ENCODE measurements at places on chromosomes 12 and 14.

DNA sequence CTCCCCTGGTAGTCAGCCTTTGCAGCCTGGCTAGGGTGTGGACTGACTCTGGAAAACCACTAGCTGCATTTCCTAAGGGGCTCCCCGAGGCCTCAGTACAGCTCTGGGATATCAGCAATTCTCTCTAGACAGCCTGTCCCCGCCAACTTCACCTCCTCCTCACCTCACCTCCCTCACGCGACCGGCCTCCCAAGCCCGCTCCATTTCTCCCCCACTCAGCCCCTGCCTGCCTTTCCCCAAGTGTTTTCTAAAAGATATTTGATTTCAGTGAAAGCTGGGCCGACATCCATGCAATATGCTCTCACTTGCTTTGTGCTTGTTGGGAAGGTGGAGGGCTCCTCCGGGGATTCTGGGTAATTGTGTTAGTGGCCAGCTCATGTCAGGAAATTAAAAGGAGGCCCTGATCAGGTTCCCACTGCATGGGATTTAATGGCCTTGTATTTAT, 91.8 kb downstream of the ESRRB start:
- DNase-seq = no peak

- no peak for DNase-seq
Observed at GRCh38 chr12:111993292-111994150, 19.4 kb downstream of the TMEM116 start.

GRCh38 chr12:21559855-21560569, 33.9 kb downstream of the SPX start:
- no peak for DNase-seq

- DNase-seq = no peak
Observed at GRCh38 chr14:41549821-41550607, 56.7 kb upstream of the LRFN5 start.

DNA sequence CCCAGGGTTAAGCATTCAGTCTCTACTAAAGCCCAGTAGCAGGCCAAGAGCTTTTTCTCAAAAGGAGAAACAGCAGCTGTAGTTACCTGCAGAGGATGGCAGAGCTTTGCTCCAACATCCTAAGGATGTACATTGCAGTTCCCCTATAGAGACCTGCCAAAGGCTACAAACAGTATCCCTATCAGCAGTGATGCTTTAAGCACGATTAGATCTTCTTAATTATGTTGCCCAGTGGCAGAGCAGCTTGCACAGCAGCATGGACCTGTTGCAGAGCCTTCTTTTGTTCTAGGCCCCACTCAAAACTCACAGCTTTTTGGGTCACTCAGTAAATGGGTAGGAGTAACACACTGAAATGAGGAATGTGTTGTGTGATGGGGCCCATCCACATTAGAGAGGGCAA, 46.4 kb upstream of the CRY1 start:
- DNase-seq = no peak

- DNase-seq = no peak
Observed at GRCh38 chr12:18749386-18749957, 11.6 kb downstream of the CAPZA3 start.

- no peak for DNase-seq
Observed at GRCh38 chr12:68521848-68522502, 88.7 kb upstream of the RAP1B start.

GRCh38 chr14:94244182-94244581, 48.9 kb downstream of the SERPINA10 start:
- no peak for DNase-seq

DNA sequence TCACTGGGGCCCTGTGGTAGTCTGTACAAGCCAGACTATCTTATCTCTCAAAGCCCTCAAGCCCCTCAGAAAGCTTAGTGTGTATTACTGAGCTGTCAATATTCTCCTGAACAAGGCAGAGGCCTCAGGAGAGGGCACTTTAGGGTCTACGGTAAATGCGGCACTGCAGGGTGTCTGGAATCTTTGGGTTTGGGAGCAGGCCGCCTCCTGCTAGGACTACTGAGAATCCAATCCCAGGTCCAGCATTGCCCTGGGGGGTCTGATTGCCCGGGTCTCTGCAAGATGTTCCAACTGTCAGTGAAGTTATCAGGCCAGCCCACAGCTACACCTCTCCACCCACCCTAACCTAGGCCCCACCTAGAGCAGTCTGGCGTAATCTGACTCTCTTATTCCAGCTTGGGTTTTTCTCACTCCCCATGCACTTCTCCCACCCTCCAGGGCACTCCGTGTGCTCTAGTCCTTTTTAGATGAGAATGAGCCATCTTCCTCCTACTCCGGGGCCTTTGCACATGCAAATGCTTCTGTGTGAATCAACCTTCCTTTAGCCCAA, 4.3 kb upstream of the ZFP36L1 start:
- DNase-seq = no peak

DNA sequence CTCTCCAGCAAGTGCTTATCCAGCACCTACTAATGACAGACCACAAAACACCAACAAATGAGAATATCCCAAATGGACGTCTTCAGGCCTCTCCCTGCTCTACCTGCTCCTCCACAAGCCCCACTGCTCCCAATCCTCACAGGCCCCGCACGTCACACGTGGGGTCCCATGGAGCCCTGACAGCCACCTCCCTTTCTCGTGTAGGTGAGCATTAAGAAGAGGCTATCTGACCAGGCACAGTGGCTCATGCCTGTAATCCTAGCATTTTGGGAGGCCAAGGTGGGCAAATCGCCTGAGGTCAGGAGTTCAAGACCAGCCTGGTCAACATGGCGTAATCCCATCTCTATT, 5.4 kb downstream of the RIMBP2 start:
- no peak for DNase-seq

DNA sequence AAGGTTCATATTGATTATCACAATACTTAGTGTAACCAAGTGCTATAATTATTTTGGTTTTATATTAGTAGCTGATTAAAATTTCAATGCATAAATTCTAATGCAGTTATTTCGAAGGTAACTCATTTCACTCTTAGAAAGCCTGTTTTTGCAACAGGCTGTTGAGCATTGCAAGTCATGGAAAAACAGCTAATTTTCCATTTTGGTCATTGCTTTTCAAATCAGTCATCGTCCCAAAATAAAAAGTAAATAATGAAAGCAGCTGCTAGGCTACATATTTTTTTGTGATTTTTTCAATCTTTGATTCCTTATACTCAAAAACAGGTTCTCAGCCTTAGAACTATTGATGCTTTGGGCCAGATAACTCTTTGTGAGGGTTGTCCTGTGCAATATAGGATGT, 22.9 kb downstream of the VEZT start:
- no peak for DNase-seq

DNA sequence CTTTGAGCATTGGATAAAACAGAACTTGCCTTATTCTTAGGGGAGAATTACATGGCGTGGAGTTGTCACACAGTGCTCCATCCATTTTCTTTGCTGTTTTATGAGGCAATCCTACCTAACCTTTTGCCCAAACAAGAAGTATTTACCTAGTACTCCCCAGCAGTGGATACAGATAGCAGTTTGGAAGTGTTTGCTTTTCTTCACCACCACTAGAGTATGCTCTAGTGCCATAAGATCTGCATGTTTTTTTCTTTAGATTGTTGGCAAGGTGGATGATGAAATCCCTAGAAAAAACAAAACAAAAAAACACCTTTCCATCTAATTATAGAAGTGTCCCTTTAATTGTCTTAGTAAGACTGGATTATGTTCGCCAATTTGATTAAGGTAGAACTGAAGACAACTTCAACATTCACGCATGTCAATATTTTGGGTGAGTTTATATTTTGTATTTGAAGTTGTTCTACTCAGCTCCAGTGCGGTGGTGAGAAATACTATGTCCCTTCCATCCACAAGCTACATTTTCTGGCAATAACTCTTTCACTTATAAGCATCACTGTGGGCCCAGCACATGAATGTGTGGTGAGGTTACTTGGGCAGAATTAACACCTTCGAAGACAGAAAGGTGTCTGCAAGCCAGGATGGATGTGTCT, 23.6 kb upstream of the TMEM260 start:
- DNase-seq = no peak

DNA sequence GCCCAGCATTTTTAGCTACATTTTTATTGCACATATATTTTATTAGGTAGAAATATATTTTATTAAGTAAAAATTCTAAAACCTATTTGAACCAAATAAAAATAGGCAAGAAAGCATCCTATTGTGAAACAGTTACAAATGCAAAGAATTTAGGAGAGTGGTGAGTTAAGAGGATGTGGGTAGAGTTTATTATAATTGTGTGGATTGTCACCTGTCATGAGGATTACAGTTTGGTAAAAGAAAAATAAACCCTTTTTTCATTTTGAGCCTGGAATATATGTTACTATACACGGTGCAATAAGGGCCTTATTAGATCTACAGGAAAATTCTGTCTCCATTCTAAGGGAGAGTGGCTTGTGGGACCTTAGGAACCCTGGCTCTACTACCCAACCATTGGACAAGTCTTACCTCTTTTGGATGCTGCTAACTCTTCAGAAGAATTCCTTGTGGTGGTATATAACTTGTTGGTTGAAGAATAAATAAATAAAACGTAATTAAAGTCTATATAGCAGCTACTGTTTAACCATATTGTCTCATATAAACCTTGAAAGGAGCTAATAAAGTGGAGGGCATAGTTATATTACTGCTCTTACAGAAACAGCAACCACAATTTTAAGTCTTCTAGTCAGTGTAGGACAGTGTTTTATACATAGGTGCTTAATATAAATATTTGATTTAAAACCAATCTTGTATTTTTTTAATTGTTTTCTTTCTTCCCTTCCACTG, 67.8 kb downstream of the FGD4 start:
- no peak for DNase-seq

DNA sequence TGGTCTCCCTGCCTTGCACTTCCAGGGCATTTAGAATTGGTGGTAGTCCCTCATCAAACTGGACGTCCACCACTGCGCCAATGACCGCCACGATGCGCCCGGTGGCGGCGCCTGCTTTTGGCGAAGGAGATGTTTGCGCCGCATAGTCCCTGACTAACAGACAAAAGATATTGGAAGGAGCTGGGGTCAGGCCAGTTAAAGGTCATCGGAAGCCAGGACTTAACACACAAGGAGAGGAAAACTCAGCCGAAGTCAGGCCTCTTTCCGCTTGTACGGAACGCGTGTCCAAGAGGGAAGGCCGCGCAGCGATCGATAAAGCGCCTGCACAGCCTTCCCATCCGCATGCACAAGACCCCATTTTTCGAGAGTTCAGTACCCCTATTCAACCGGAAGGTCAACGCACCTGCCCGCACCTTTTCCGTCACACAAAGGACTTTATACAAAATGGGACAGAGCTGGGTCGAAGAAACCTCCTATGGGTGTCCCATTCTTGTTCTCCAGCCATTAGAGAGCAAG, 525 bp downstream of the ATP5F1B start:
- DNase-seq = no peak

- DNase-seq = no peak
Observed at GRCh38 chr12:122852336-122853275, 17.3 kb downstream of the HIP1R start.

DNA sequence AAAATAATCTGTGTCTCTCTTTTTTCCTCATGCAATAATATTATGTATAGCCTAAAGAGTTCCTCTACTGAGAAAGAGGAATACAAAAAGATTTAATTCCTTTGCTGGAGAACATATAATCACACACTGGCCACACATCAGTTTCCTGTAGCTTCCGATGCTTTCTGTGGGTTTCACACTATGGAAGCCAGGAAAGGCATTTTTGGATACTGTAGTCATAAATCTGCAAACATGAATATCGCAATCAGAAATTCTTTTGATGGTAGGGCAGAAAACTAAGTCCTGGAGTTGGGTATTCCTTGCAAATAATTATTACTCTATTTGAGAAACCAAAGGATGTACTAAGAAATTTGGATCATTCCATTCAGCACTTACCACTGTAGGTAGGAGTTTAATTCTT, 260.0 kb downstream of the ACSS3 start:
- no peak for DNase-seq

GRCh38 chr12:95763809-95764253, 26.7 kb downstream of the NTN4 start:
- no peak for DNase-seq

DNA sequence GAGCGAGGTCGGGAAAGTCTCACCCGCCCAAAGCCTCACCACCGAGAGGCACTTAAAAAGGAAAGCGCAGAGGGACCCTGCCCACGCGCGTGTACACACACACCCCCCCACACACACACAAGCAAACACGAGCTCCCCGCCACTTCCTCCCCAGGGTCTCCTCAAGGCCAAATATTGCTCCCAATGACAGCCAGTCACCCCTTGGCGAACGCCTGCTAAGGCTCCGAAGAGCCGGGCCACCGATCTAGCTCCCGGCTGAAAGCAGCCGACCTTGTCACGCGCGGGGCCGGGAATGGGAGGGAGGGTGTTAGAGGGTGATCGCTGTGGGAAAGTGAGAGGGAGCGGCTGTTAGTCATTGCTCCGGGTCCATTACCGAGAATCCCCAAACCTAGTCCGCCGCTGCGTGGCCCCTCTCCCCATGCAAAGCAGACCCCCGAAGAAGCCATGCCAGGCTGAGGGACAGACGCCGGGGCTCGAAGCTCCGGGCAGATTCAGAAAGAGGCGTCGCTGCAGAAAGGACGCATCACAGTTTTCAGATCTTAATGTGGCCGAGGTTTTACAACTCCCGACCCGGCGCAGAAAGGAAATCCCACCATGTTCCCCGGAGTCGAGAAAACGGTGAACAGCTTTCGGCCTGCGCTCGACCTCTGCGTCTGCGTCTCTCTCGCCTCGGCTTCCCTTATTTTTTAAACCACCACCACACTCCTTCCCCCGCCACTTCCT, 2.6 kb downstream of the BMP4 start:
- DNase-seq = no peak

DNA sequence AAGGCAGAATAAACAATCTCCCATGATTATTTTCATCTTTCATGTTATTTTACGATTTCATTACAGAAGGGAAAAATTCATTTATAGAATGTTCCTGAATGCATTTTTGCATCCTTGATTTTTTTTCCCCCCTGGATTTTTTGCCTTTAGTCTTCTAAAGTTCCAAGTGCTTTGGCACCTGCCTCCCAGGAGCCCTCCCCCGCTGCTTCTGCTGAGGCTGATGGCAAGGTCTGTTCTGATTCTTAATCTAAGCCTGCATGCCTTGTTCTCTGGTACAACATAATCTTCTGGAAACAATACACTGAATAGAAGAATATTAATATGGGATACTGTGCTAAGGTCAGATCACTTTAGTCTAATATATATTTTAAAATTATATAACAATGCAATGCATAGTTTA, 18.0 kb downstream of the YARS2 start:
- DNase-seq = no peak

- no peak for DNase-seq
Observed at GRCh38 chr14:33475623-33476022, 475.3 kb downstream of the EGLN3 start.

Data from activated CD8-positive, alpha-beta memory T cell treated with anti-CD3 and anti-CD28 coated beads, Interleukin-2, amount 50 U/mL, for 4 hours (primary cell).